ENCODE measurements at places on chromosomes 5 and 9.

- DNase-seq, result no peak
Observed at GRCh38 chr5:50786073-50786472, 119.6 kb downstream of the PARP8 start.

GRCh38 chr9:126758916-126759585, 45.8 kb upstream of the ZBTB43 start:
- no peak for DNase-seq

- DNase-seq, result no peak
Observed at GRCh38 chr9:98983295-98984268, 39.9 kb downstream of the COL15A1 start.

- no peak for DNase-seq
Observed at GRCh38 chr5:147560718-147561331, 51.0 kb upstream of the DPYSL3 start.

DNA sequence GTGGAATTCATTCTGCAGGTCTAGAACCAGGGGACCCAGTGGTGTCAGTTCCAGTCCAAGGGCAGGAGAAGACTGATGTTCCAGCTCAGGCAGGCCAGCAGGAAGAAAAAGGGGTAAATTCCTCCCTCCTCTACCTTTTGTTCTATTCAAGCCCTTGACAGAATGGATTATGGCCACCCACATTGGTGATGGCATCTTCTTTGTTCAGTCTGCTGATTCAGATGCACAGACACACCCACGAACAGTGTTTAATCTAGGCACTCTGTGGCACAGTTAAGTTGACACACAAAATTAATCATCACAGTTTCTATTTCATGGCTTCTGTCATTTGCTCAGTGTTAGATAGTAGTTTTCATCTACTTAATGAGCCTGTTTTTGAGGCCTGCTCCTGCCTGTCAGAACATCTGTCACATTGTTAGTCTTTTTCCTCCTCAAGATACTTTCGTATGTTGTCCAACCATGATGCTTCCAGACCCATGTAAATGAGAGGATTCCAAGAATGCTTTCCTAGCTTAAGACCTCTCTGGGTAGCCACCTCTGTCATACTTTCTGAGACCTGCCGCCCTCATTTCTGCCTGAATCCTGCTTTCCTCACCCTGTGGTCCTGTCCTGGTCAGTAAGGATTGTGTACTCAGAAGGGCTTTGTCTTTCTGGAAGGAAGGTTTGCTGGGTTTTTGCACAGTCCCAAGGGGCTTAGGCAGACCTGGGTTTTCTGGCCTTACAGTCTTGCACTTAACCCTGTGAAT, 72.5 kb downstream of the SPIN1 start:
- DNase-seq, result peak; percentile 58

GRCh38 chr9:116208417-116209232, 55.0 kb downstream of the PAPPA start:
- DNase-seq, result no peak

- DNase-seq, result no peak
Observed at GRCh38 chr9:69178583-69179011, 4.5 kb downstream of the TJP2 start.

GRCh38 chr9:14402583-14402982, 88.6 kb upstream of the NFIB start:
- DNase-seq, result no peak

DNA sequence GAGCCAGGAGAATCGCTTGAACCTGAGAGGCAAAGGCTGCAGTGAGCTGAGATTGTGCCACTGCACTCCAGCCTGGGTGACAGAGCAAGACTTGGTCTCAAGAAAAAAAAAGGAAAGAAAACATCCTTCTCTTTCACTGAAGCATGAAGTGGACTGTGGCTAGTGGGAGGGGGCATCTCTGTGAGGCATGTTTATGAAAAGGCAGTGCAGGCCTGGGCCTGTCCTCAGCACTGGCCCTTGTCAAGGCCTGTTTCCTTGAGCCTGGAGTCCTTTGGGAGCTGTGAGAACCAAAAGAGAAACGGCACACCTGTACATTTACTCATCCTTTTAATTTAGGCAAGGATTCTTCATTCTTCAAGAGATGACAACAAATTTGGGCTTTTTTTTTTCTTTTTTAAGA, 18.3 kb upstream of the FUBP3 start:
- no peak for DNase-seq
